ENCODE measurements at places on chromosomes 7 and 10. TPM values are rescaled to one million over a fixed set of nuclear protein-coding genes. Genes with fewer than 3 reads are reported as not detected.

Gene SFTPA1
- total RNA-seq, result 10,352 TPM

Gene ITGB8
- 8.0 TPM for total RNA-seq

DNA sequence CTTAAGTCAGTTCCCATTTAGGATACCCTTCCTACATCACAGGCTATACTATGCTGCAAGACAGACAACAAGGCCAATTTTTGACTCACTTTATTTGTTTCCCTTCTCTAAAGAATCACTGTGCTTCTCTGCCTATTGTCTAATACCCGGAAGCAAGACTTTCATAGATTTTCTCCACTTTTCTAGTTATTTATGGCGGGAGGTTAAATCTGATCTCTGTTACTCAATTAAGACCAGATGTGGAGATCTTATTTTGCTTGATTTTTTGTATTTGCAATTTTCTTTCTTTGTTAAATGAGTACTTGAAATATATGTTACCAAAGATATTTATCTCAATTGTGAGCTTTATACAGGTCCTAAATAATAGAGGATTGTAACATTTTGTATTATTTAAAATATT, 511.5 kb downstream of the ATRNL1 start:
- DNase-seq, result no peak

DNA sequence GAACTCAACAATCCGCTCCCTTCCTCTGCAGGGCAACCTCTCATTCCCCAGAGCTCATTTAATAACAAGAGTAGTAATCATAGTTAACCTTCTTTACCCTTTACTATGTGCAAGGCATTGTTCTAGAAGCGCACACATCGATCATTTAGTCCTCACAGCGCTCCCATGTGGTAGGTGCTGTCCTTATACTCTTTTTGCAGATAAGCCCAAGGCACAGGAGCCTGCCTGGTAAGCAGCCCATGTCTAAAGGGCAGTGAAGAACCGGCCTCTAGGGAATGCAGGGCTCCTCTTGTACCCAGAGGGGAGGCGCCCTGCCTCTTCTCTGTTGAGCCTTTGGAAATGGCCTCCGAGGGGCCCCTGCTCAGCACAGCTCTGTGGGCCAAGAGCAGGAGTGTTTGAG, 14.3 kb downstream of the CHST3 start:
- no peak for DNase-seq

Gene SPDYE2B
- not detected for total RNA-seq

Gene TMEM273
- 48.5 TPM for total RNA-seq
